ENCODE measurements at places on chromosomes 5 and 9.

GRCh38 chr9:132498531-132499210, 83.7 kb upstream of the BARHL1 start:
- DNase-seq: peak; percentile 8

GRCh38 chr5:158977642-158978041, 122.1 kb downstream of the EBF1 start:
- no peak for DNase-seq

GRCh38 chr9:101400120-101400519, 1.5 kb downstream of the ZNF189 start:
- no peak for DNase-seq

GRCh38 chr5:126982202-126982601, 48.2 kb downstream of the MARCHF3 start:
- DNase-seq: no peak

DNA sequence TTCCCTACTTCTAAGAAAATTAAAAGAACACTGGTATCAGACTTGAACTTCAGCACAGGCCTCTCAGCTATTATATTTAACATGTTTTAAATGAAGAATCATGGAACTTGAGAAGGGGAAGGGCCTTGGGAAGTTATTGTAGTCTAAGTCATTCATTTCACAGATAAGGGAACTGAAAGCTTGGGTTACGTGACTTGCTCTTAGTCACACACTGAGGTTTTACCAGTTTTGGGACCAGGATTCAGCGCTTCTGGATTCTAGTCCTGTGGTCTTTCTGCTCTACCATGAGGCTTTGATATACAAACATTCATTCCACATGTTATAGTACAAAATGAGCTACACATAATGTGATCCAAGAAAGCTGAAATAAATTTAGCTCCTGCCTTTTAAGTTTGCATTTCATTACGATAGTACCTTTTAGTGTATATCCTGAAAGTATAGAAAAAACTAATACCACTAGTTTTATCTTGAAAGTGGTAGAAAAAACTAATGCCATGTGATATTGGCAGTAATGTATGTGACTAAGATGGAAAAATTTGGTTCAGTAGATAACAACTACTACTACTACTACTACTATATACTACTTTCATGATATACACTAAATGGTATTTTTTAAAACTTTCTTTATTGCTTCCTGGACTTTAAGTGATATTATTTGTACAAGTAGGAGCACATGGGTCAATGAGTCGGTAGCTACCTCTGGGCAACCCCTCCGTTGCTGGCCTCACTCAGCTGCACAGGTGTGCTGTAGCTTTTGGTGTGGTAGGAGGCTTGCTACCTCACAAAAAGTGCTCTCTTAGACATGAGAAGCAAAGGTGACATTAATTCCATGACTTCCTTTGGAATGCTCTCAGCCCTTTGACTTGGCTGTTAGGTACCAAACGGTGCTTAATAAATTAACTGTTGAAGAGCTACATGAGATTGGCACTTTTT, 40.7 kb downstream of the F2RL2 start:
- peak; percentile 29 for DNase-seq

DNA sequence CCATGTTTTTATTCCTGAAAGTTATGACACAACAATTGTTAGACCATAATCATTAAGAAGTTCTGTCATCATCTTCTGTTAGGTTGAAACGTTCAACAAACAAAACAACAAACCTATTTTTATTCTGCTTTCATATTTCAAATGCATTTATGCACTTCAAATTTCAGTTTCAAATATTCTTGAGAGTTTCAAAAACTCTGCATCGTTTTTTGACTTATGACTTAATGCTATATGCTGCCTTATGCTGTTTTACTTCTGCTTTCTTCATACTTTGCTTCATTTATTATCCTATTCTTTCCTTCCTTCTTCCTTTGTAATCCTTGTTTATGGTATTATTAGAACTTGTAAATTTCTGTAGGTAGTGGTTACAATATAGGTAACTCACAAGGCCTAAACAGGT, 95.0 kb downstream of the PCSK1 start:
- DNase-seq: no peak

GRCh38 chr5:11407556-11408145, 496.6 kb downstream of the CTNND2 start:
- DNase-seq: no peak

- DNase-seq: peak; percentile 28
Observed at GRCh38 chr5:175321927-175322532, 122.0 kb downstream of the DRD1 start.

GRCh38 chr5:108858959-108859358, 111.3 kb downstream of the FER start:
- peak; percentile 59 for DNase-seq

DNA sequence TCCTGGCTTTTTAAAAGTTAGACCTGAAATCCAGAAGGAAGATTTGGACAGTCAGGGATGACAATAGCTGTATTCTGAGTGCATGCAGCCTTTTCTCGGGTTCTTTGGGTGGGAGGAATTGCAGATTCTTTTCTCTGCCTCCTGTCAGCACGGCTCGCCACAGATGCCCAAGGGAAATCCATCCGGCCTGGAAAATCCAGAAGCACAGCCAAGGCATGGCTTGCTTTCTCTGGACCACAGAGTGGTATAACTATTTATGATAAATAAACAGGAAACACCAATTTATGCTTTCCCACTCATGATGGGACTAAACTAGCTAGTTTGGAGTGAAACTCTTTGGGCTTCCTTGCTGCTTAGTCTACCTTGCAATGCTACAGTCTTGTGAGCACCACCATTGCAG, 59.1 kb downstream of the C9orf152 start:
- no peak for DNase-seq

DNA sequence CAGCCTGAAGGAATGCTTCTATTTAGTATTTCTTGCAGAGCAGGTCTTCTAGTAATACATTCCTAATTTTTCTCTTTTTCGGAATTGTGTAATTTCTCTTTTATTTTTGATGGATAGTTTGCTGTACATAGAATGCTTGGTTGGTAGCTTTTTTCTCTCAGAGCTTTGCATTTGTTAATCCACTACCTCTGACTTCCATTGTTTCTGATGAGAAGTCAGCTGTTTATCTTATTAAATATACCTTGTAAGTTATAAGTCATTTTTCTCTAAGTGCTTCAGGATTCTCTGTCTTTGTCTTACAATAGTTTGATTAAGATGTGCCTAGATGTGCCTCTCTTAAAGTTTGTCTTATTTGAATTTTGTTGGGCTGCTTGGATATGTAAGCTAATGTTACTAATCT, 101.9 kb downstream of the HTR1A start:
- DNase-seq: no peak

DNA sequence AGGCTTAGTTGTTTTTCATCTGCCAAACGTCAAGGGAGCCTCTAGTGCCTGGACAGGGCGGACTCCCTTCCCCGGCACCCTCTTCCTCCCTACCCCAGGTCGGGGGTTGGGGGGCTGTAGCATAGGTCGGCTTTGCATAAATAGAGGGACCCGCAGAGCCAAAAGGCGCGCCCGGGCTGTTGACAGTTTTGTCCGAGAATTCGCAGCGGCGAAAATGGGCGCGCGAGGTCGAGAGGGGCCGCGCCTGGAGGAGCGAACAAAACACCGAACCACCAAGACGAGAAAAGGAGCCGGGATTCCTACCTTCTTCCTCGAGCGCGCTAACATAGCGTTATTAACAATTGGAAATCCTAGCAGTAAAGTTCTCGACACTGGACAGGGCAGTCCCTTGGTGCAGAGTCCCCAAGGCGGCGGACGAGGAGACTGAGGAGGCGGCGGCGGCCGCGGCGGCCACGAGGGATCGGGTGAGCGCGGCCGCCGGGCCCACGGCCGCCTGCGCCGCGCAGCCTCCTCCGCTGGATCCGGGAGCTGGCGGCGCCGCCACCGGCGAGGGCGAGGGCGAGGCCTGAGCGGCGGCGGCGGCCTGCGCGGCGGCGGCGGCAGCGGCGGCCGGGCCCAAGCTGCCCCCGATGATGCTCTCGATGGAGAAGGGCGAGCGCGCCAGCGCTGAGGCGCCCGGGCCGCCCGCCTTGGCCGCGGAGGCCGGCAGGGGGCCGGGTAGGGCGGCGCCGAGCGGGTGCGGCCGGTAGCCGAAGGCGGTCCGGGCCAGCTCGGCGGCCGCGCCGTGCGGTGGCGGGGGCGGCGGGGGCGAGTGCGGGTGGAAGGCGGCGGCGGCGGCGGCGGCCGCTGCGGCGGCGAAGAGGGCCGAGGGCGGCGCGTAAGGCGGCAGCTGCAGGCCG, 1.7 kb downstream of the FOXD1 start:
- peak; percentile 52 for DNase-seq

DNA sequence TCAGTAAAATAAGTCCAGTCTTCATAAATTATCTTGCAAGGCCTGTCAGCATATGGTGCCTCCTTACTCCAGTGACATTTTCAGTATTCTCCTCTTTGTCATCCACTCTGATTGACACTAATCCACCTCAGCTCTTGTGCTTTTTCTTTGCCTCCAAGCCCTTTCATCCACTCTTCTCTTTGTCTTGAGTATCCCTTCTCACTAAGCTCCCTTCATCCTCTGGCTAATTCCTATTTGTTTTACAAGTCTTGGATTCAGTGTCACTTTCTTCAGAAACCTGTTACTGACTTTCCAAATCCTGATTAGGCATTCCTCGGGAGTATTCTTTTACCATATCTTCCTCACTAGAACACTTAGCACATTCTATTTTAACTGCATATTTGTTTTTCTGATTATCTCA, 100.6 kb upstream of the VCAN start:
- no peak for DNase-seq

DNA sequence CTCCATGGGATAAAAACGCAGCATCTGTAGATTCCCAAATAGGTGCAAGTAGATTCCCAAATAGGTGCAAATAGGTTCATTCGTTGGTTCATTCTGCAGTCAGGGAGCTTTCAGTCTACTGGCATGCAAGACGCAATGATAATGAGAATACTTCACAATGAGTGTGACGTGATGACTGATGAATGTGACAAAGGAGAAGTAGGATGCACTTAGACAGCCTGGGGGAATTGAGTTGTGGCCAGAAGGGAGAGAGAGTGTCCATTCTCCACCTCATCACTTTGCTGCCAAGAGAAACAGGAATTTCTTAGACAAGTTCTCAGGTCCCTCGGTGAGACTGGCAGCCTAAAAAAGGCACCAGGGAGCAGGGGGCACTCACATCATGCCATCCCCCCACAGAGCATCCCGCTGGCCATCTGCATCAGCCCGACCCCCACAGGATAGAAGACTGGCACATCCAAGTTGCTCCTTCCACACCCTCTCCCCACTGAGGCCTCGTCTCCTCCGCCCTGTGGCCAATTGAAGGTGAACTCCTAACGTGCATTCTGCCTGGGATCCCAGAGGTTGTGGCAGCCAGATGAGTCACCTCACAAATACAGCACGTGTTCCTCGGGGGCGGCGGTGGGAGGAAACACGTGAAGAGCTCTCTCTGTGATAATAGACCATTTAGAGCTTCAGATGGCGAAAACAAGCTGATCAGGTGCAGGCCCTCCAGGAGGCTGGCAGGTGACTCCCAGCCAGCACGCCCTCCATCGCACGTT, 19.9 kb upstream of the KCNIP1 start:
- DNase-seq: peak; percentile 54

- DNase-seq: no peak
Observed at GRCh38 chr5:146626936-146627335, 110.9 kb upstream of the GPR151 start.

DNA sequence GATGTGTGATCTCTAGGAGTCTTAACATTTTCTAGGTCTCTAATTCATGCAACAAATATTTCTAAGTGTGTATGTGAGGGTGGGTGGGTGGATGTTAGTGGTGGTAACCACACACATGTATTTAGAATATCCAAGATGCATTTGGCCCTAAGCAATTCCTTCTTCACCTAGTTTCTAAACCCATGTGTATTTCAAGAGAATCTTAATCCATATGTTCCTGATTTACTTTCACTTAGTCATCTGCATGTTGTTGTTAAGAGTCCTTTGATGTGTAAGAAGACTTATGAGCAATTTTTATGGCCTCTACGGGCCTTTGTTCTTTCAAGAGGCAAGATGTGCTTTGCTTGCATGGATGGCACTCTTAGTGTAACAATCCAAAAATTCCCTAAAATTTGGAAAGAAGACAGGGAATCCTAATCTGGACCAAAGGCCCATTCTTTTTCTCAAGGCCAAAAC, 282.6 kb downstream of the SPATA31D1 start:
- DNase-seq: peak; percentile 39

DNA sequence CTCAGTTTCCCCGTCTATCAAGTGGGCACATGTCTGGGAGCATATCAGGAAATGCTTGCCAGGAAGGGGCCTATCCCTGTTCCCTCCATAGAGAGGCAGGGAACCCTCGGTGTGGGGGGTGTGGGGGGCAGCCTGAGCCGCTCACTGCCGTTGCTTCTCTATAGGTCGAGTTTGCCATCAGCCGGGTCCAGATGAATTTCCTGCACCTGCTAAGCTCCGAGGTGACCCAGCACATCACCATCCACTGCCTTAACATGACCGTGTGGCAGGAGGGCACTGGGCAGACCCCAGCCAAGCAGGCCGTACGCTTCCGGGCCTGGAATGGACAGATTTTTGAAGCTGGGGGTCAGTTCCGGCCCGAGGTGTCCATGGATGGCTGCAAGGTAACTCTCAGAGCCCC, 13.8 kb upstream of the ORM1 start:
- DNase-seq: no peak

DNA sequence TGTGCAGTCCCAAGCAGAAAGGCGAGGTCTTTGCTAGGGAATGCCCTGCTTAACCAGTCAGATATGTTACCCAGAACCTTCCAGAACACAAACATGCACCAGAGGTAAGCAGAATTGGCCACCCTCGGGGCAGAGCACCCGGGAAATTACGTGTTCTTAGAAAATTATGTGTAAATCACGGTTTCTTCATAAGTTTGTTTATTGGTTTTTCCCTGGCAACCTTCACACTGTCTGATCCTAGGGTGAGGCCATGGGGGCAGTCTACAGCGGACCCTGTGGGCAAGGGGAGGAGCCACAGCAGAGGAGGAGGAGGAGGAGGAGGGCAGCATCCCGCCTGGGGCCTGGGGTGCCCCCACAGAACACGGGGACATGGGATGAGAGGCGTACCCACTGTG, 31.4 kb downstream of the RXRA start:
- no peak for DNase-seq

GRCh38 chr5:9239626-9240025, 306.2 kb downstream of the SEMA5A start:
- DNase-seq: peak; percentile 42

DNA sequence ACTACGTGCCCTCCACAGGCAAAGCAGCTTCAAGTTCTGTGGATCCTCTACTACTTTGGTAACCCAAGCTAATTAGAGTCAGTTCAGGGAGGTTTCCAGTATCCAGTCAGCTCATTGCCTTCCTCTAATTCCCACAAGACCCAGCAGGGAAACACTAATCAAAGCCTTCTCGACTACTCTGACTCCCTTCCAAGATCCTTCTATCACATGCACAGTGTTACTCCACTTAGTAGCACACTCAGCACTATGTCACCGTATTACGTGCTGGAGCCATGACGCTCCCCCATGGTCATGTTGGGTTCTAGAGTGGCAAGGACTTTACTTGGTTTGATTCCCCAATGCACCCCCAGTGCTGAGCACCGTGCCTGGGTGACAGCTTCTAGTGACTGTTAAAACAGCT, 53.0 kb downstream of the DCP2 start:
- DNase-seq: no peak

DNA sequence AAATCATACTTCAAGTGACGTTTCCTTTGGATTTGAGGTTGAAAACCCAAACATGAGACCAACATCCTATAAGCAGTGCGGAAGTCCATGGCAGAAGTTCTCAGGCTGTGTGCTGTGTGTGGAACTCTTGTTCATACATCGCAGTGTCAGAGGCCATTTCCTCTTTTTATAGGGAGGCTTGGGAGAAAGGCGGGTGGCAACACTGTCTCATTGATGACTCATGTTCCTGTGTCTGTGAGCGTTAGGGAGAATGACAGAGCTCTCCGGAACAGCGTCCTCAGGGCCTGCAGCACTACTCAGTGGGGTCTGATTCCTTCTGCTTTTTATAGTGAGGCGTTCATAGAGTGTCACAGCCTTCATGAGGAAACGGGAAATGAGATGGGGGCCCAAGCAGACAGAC, 98.8 kb upstream of the BASP1 start:
- peak; percentile 100 for DNase-seq

All from ELR (cell line).